Hippocampal formation (tissue), 2 donors: ENCODE measurements at places on chromosomes 13 and 19.
A peak's percentile ranks its signal among the peaks of the same experiment; 100 is the strongest.

- DNase-seq, result peak; percentile 20
These were observed 166.9 kb downstream of the SLC7A1 start for GRCh38 chr13:29428310-29429181.

- DNase-seq, result no peak
These were observed 9.2 kb downstream of the U2AF2 start for GRCh38 chr19:55663846-55664536.

GRCh38 chr13:45047394-45048310 is 58.3 kb downstream of the GPALPP1 start:
- peak; percentile 79 for DNase-seq

DNA sequence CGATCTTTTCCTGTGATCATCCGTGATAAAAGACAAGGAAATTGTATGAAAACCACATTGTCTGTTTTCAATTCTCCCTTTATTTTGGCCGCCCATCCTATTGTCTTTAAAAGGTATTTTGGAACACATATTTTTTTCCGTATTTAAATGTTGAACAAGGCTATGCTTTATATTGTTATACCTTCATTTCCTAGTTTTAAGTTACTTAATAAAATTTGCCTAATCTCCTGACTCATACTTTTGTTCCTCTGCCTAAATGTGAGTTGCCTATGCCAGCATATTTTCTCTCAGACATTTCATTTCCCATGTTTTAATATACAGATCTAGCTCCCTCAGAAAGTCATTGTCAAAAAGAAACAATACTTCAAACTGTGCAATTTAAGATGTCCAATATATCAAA is 104.2 kb downstream of the SLITRK6 start:
- no peak for DNase-seq

DNA sequence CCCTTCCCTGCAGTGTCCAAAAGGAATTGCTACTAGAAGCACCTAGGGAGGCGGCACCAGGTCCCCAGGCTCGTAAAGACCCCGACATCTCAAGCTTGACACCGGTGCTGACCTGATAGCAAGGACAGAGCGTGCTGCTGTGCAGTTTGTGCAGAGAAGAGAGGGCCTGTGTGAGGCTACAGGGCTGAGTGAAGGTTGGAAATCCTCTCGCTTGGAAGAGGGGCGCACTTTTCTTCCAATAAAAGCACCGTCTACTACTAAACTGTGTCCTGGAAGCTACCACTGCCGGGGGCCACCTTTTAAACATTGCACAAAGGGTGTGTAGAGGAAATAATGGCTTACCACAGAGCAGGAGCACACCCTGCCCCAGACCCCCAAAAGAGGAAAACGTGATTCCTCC is 11.0 kb downstream of the TMEM272 start:
- no peak for DNase-seq
